Stimulated activated CD4-positive, alpha-beta T cell treated with anti-CD3 and anti-CD28 coated beads, Interleukin-1b, Interleukin-23, amount 100 ng/mL, for 1 hour (primary cell): ENCODE measurements at places on chromosomes 16 and 17.
A peak's percentile ranks its signal among the peaks of the same experiment; 100 is the strongest.

- no peak for DNase-seq
These were observed 2.5 kb downstream of the TAX1BP3 start for GRCh38 chr17:3665834-3666233.

DNA sequence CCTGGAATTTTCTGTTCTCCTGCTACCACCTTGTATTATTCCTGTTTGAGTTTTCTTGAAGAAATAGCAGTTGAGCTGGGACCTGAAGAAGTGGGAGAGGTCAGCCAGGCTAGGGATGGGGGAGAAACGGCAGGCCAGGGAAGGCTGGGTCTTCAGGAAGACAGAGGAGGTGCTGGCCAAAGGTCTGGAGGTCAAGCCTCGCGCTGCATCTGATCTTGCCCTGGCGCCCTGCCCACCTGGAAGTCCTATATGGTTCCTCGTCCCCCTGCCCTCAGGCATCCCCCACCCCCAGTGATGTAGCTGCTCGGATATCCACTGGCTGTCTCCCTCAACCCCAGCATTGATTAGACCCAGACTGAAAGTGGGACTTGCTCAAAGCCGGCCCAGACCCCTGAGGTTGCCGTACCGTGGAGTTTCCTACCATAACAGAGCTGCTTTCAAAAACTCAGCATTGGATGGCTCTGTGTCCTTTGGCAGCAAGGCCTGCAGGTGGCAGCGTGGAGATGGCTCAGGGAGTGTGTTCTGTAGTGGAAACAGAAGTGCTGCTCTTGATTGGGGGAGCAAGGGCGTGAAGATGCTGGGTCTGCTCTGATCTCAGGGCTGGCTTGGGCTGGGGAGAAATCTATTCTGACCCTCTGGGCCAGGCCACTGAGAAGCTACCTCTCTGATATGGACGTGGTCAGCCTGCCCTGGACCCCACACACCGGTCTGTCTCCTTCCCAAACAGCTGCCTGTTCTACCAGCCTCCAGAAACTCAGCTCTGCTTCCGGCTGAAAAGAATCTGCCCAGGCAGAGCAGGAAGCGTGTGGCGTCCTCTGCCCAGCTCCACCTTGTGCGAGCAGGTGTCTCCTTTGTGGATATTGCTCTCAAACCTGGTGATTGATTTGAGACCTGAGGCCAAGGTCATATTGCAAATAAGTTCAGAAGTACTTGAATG lies 107.0 kb upstream of the CACNG5 start:
- peak; percentile 8 for DNase-seq

GRCh38 chr16:57196286-57196685 lies 10.2 kb downstream of the RSPRY1 start:
- no peak for DNase-seq

DNA sequence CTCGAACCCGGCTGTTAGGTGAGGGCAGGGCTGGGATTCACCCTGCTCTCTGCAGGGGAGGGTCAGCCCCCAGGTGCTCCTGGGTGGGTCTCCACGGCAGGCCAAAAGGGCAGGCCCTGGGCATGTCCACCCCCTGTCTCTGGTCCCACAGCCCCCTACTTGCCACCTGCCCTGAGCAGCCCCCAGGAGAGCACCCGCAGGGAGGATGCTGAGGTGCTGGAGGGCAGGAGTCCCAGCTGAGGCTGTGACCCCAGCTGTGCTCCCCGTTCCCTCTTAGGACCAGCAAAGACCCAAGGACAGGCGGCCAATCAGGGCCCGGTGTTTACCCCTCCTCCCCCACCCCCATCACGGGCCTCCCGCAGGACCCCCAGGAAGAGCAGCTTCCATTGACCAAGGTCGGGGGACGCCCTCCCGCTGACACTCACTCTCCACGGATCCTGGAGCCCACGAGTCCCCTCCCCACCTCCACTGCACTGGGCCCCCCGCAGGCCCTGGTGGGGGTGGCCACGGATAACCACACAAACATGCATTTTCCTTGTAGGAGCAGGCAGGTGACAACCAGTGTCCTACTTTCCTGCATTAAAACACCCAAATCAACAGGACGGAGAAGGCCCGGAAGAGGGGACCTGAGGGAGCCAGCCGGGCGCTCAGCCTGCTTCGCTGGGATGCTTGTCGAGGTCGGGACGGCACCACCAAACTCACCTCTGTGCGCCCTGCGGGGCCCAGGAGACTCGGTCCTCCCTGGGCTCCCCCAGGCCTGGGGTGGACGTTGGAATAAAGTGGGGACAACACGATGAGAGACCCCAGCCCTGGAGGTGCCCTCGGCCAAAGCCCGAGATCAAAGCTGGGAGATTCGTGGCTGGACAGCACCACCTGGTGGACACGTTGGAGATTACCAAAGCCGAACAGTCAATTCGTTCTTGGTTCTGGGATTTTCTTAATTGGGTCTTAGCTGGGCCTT lies 22.5 kb upstream of the ENPP7 start:
- DNase-seq = no peak

DNA sequence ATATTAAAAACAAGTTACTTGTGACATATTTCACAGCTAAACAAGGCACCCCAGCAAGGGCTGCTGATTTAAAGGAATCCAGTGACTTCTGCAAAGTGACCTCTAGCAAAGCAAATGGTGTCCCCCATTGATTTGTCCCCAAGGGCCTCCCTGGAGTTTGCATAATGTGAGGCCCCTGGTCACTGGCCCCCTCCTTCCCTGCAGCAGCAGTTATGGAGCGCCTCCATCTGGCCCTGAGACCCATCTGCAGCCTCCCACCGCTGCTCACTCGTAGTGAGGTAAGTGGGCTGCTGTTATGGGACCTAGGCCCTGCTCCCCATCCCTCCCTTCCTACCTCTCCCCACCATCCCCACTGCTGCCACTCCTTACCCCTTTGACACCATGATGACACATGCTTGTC lies 19.6 kb upstream of the EEF2K start:
- no peak for DNase-seq

- DNase-seq = peak; percentile 81
These were observed at the start of gene CDIP1 for GRCh38 chr16:4538350-4539235. Gene CDIP1 (minus strand): TSS chr16:4538773. CDS start chr16:4514130, 24,643 bp downstream.

- no peak for DNase-seq
These were observed 144.4 kb downstream of the CCT6B start for GRCh38 chr17:34816848-34817247.

GRCh38 chr17:6789146-6789545 lies 13.1 kb downstream of the FBXO39 start:
- no peak for DNase-seq

DNA sequence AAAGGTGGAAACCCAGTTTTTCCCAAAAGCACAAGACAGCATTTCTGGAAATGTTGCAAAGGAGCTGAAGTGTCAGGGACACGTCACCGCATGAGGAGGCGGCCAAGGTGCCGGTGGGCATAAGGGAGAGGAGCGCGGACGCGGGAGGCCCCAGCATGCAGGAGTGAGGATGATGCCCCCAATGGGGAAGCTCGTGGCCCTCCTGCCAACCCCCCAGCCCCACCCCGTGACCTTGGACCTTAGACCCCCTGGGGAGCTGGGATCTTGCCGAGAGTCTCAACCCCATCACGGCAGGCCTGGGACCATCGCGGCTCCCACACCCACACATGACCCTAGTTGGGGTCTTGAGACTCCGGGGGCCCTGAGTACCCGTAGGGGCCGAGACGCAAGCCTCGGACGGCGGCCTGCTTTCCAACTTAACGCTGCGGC lies 119.4 kb upstream of the METRNL start:
- DNase-seq = no peak

GRCh38 chr16:14545346-14545884 lies 84.6 kb downstream of the PARN start:
- DNase-seq = no peak

DNA sequence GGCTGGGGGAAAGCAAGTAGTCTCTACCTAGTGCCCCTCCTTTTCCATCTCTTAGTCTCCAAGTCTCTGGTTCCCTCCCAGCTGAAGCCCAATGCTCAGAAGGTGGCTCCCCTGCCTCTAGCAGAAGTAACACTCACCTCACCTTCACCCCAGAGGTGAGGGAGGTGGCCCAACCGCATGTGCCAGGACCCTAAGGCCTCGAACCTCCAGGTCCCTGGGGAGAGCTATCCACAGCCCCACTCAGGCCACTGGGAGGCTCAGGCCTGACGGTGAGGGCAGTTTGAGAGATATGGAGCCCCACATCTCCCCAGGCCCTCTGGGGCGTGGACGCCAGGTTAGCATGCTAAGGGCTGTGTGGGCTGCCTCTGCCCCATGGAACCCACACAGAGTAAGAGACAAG lies 5.8 kb downstream of the CBLN1 start:
- DNase-seq = no peak

DNA sequence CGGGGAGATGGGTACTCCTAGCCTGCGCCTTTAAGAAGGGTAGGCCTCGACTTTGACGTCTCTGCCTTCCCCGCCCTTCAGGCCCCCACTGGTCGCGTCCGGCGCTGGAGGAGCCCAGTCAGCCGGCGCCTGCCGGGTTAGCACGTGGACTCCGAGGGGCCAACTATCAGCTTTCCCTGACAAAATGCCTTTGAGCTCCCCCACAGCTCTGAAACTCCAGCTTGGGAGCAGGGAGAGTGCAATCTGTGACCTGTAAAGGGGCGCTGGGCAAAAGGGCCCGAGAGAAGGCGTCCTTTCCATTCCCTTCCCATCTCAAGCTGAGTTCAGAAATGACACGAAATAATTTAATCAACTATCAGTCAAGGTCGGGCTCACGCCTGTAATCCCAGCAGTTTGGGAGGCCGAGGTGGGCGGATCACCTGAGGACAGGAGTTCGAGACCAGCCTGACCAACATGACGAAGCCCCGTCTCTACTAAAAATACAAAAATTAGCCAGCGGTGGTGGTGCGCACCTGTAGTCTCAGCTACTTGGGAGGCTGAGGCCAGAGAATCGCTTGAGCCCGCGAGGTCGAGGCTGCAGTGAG lies 2.3 kb upstream of the SLC25A39 start:
- peak; percentile 86 for DNase-seq

DNA sequence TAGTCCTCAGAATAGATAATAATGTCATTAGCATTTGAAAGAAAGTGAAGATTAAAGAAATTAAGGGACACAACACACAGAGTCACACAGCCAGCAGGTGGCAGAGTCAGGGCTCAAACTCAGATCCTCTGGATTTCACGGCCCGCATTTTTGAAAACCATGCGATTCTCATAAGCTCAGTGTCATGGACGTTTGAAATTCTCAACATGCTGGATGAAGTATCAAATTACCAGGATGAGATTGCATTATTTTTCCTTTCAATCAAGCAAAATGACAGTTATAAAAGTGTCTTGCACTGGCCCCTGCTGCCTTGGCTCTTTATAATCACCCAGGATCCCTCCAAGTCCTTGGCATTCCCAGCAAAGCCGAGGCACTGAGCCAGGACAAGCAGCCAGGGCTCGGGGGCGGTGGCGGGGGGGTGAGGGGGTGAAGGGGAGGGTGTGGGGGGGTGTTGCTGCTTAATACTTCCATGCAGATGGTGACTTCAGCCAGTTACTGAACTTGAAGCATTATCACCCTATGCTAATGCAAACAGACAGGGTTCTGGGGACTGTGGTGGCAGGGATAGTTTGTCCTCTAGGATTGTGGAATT lies 6.6 kb upstream of the BMERB1 start:
- DNase-seq = peak; percentile 34

DNA sequence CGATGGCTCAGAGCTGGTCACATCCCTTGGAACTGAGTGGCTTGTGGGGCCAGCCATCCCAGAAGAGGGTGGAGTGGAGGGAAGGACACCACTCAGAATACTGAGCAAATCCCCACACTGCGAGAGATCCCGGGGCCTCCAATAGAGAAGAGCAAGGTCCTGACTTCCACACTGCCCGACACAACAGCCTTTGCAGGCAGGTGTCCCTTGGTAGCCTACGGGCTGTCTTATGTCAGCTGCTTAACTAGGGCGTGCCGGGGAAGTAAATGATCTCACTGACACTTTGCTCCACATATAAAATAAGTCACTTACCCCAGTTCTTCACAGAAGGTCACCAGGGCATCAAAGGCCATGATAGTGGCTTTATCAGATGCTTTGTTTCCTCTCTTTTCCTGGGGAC lies 16.1 kb downstream of the RECQL5 start:
- no peak for DNase-seq

- no peak for DNase-seq
These were observed 62.5 kb downstream of the WIPI1 start for GRCh38 chr17:68394608-68395331.

DNA sequence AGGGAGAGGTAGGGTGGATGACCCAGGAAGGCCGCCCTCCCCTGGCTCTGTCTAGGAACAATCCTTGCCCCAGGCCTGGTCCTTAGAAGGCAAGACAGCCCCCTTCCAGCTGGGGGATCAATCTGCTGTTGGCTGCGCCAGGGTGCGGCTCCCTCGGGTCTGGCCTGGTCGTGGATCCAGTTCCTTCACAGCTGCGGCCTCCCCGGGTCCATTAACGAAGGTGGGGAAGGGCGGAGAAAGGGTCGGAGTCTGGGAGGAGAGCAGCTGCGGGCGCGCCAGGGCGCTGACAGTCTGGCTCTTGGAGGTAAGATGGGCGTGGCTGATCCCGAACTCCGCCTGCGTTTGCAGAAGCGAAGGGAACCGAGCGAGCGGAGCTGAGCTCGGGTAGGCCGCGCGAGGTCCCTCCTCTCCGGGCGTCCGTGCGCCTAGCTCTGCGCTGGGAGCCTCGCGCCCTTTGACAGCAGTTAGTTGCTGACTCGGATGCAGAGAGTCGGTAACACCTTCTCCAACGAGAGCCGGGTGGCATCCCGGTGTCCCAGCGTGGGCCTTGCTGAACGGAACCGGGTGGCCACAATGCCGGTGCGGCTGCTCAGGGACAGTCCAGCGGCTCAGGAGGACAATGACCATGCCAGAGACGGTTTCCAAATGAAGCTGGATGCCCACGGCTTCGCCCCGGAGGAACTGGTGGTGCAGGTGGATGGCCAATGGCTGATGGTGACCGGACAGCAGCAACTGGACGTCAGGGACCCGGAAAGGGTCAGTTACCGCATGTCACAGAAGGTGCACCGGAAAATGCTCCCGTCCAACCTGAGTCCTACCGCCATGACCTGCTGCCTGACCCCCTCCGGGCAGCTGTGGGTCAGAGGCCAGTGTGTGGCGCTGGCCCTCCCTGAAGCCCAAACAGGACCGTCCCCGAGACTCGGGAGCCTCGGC lies at the start of gene HSPB9:
Gene HSPB9 (plus strand): TSS at position 434 of the 933 bp plus-strand sequence. CDS start 47 bp downstream, at position 481.
- DNase-seq = no peak

GRCh38 chr17:55986817-55987216 lies 166.5 kb upstream of the ANKFN1 start:
- DNase-seq = no peak

- DNase-seq = no peak
These were observed 222.7 kb upstream of the CIBAR2 start for GRCh38 chr16:85334718-85335583.

DNA sequence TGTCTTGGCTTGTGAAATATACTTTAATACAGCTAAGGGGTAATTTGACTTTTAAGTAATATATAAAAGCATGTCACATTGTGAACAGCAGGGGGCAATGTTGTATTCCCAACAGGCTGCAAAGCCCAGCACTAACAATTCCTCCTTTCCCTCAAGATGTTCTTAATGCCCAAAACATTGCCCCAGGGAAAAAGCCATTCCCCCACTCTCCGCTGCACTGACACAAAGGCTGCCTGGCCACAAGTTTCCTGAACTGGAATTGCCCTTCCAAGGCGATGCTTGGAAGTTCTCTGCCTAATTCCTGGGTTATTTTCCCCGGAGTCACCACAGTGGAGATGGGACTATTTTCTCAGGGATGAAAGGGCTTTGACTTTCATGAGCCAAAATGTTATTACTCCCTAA lies 27.2 kb downstream of the CLEC16A start:
- no peak for DNase-seq

GRCh38 chr16:10412935-10413601 lies 27.2 kb downstream of the ATF7IP2 start:
- no peak for DNase-seq

- no peak for DNase-seq
These were observed 23.3 kb upstream of the HOXB13 start for GRCh38 chr17:48751733-48752398.

GRCh38 chr17:17698869-17699351 lies 17.7 kb downstream of the RAI1 start:
- no peak for DNase-seq
